ENCODE measurements at places on chromosomes 2 and 18.

- DNase-seq, result no peak
Observed at GRCh38 chr2:203626952-203627681, 79.3 kb upstream of the CD28 start.

DNA sequence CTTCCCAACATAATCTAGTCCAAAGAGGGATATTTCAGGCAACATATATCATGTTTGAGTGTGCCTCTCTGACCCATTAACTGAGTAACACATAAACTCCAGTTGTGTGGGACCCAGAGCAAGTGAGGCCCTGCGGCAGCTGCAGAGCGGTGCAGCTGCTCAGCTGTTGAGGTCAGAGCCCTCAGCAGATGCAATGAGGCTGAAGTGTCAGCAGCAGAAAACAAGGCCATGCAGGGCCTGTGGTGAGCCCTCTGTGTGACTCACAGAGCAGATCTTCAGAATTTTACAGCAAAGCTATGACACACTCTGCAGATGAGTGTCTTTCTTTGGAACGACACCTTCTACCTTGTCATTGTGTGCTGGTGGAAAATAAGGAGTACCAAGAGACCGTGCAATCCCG is 168.5 kb downstream of the CBLN2 start:
- DNase-seq, result no peak

GRCh38 chr2:237452861-237453260 is 34.2 kb upstream of the MLPH start:
- no peak for DNase-seq

- no peak for DNase-seq
Observed at GRCh38 chr2:124658373-124658772, 633.3 kb downstream of the CNTNAP5 start.

GRCh38 chr18:933082-933481 is 28.4 kb downstream of the ADCYAP1 start:
- peak; percentile 89 for DNase-seq

DNA sequence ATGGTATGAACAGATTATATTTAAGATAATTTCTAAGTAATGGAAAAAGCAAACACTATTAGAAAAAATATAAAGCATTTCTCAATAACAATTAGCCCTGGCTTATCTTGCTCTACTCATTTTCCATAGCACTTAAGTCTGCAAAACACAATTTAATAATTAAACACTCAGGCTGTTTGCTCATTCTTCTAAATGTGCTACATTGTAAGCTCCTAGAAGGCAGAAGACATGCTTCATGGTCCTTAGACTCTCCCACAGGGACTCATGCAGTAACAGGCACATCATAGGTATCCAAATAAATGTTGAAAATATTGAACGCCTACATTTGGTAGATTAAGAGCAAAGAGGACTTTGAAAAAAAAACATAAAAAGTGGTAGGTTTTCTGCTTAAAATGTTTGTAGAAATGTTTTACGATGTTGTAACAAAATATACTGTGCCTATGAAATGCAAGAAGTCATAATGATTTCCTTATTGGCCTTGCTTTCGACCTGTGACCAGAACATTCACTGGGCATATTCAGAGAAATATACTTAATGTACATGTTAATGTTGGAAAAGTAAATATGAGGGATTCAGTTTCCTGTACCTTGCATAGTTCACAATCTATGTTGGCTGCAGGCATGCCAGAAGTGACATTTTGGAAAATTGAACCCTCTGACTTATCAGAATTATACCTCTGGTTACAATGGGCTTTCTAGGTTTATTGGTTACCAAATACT is 27.2 kb downstream of the G6PC2 start:
- DNase-seq, result peak; percentile 14

DNA sequence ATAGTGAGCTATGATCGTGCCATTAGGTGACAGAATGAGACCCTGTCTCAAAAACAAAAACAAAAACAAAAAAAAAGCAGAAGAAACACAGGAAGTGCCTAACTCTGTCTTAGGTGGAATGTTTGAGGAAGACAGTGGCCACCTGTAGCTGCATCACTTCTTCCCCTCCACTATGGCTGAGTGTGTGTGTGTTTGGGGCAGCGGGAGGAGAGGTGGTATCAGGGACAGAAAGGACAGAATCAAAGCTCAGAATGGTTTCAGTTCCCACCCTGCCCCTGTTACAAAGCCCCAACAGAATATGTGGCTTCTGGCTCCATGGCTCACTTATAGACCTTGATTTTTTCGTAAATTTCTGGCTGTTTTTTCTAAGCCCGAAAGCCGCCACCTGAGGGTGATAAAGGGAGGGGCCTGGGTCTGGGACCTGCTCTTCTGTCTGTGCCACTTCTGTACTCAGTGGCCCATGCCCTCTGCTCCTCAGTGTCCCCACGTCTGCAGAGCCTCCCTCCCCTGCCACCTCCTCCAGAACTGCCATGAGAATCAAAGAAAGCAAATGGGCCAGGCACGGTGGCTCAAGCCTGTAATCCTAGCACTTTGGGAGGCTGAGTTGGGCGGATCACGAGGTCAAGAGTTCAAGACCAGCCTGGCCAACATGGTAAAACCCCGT is 27.4 kb downstream of the SERTAD2 start:
- no peak for DNase-seq

GRCh38 chr2:128041561-128041960 is 13.7 kb upstream of the SAP130 start:
- no peak for DNase-seq

DNA sequence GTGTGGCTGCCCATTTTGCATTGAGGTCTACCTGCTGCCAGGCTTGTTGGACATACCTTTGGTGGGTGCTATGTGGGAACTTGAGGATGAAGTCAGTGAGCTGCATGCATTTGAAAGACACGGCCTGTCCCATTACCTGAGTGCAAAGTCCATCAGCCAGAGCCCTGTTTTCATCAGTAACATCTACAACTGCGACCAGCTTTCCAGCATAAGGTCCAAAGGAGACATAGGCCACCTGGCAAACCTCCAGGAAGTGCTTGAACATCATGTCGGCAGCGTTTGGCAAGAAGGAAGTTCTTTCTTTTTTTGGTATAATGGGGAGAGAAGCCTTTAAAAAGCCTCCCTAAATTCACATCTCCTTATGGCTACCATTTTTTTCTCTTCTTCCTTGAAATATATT is 143.1 kb downstream of the FAM161A start:
- DNase-seq, result no peak

- no peak for DNase-seq
Observed at GRCh38 chr2:152359573-152360363, 24.8 kb downstream of the FMNL2 start.

- no peak for DNase-seq
Observed at GRCh38 chr18:49342690-49343089, 117.8 kb downstream of the DYM start.

- no peak for DNase-seq
Observed at GRCh38 chr18:77166523-77166922, 33.9 kb upstream of the MBP start.
